ENCODE measurements at places on chromosomes 7 and 10. TPM values are rescaled to one million over a fixed set of nuclear protein-coding genes. Genes with fewer than 3 reads are reported as not detected.

The CHST15 gene
- 12.1 TPM for total RNA-seq

The PSMC2 gene
- 94.3 TPM for total RNA-seq

The TSPAN13 gene
- total RNA-seq = 17.8 TPM

The GJD4 gene
- total RNA-seq = not detected

- DNase-seq = no peak
Measured at GRCh38 chr10:10677479-10677878, 340.2 kb upstream of the CELF2 start.

DNA sequence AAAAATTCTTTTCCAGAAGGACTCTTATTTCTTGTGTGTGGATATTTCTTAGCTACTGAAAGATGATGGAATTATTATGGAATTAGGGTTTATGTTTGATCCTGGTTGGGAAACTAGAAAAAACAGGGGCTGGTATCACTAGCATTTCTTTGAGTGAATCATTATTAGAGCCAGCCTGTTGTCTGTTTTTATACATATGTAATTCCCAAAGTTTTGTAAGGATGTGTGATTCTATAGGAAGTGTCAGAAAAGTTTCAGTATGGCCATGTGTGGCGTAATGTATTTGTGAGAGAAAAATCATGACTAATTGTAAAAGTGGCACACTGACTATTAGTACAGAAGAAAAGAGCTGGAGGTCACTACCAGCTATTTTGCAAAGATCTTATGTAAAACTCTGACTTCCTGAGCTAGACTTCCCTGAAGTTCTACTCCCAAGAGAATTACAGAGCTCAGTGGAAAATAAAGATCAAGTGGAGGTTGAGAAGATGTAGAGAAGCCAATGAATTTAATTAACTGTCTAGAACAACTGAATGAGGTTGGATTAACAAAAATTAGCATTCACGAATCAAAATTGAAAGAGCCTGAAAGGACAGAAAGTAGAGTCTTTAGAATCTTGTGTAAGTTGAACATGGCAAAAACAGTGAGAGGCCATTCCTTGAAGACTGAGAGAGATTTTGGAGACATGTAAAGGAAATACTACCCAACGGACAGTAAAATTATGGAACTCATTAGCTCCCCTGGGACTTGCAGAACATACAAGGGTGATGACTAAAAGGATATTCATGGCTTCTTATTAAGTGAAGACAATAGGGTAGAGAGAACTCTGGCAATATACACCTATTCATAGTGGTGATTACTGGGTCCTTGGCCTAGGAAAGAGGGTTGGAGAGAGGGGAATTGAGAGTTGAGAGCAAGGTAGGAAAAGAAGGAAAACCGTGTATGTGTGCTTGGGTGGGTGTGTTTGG lies 12.5 kb downstream of the ZNF365 start:
- DNase-seq = no peak

- DNase-seq = no peak
Measured at GRCh38 chr7:36214608-36215456, 61.8 kb downstream of the EEPD1 start.

- no peak for DNase-seq
Measured at GRCh38 chr7:97006055-97006815, 882 bp downstream of the DLX6 start.
